Stimulated activated naive CD4-positive, alpha-beta T cell treated with Interleukin-2 at 50 U/mL for 16 hours (primary cell): ENCODE measurements at places on chromosomes 3 and 15.

- no peak for DNase-seq
Observed at GRCh38 chr15:41921167-41921566, 27.3 kb upstream of the SPTBN5 start.

DNA sequence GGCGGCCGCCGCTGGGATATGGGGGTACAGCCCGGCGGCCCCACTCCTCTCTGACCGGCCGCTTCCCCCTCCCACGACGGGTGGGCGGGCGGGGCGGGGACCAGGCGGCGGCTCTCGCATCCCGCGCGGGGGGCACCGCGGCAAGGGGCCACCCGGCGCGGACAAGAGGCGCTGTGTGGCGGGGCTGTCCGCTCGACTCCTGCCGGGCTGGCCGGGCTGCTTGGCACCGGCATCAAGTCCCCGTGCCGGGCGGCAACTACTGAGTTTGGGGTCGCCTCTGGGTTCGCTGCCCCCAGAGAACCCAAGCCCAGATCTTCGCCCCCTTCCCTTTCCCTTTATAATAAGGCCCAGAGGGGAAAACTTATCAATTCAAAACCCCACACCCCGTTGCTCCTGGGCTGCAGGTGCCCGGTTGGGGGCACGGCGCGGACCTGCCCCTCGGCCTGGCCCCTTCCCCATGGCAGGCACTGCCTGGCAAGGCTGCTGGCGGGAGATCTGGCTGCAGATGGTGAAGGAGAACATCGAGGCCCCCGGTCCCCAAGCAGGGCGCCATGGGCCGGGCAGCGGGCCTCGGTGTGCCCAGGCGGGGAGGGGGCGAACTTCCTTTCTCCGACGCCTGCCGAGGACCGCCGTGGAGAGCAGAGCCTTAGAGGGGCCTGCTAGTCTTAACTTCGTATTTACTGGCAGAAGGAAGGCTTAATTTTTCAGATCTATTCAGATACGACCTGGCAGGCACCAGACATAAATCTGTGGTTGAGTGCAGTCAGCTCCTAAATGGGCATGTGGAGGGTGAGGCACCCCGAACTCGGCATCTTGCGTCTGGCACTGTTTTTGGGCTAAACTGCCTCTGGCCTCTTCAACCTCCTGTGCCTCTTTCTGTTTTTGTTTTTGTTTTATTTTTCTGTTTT, 911 bp downstream of the APBA2 start:
- DNase-seq, result no peak

DNA sequence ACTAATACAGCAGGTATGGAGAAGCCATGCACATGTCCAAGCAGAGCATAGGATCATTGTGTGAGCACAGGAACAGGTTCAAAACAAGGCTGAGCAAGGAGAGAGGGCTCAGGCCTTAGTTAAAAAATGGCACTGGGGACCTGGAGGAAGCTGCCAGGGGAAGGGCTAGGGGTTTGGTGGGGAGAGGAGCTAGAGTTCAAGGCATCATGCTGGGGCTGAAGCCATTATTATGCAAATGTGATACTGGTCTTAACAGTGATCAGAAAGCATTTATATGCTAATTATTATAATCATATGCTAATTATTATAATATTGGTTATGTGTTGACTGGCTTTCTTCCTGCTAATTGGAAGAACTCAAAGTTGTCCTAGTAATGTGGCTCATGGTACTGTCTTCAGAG, 546.0 kb upstream of the CFAP20DC start:
- DNase-seq, result no peak

GRCh38 chr15:33370623-33371020, 59.9 kb downstream of the RYR3 start:
- DNase-seq, result no peak

- no peak for DNase-seq
Observed at GRCh38 chr3:194067949-194068362, 68.0 kb upstream of the HES1 start.

- peak; percentile 22 for DNase-seq
Observed at GRCh38 chr3:37243820-37244748, 69.7 kb upstream of the LRRFIP2 start.

DNA sequence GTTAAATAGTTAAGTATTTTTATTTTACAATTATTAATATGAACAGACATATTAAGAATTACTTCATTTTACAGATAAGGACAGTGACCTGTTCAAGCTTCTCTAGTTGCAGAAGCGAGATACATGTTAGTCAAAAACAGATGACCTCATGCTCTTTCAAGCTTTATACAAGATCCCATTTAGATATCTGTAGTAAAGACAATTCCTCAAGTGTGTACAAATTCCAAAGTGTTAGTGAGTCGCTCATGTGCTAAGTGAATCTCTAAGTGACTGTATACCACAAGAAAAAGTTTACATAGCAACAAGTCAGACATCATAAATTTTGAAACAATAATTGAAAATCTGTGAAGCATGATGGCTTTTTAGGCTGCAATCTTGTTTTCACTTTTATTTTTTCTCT, 293.8 kb downstream of the ROBO1 start:
- no peak for DNase-seq

- DNase-seq, result no peak
Observed at GRCh38 chr3:112982710-112983109, 7.8 kb upstream of the CD200R1 start.

DNA sequence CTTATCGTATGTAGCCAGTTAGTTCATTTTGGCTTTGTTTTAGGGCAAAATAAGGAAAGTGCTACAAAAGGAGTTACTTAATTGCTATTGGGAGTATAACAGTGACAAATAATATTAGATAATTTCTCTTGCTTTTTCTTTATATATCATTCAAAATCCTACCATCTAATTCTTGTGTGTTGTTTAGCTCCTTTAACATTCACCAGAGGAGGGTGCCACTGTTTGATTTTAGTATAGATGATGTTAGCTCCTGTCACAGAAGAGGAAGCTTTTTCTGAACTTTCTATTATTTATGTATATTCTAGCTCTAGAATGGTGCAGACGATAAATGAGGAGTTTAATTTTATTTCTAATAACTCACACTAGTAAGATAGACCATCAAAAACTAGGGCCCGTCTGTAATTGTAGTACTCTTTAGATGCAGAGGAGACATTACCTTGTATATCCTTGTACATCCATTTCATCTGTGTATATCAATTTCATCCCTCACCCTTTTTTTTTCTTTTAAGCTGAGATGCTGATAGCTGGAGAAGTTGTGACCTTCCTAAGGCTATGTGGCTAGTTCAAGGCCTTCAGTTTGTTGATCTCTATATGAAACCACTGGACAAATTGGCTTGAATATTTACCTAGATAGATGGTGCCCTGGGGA, 3.0 kb downstream of the PPM1L start:
- no peak for DNase-seq

- no peak for DNase-seq
Observed at GRCh38 chr15:64847016-64847415, 5.3 kb downstream of the PLEKHO2 start.

GRCh38 chr3:192915304-192915703, 2.4 kb downstream of the MB21D2 start:
- DNase-seq, result no peak

DNA sequence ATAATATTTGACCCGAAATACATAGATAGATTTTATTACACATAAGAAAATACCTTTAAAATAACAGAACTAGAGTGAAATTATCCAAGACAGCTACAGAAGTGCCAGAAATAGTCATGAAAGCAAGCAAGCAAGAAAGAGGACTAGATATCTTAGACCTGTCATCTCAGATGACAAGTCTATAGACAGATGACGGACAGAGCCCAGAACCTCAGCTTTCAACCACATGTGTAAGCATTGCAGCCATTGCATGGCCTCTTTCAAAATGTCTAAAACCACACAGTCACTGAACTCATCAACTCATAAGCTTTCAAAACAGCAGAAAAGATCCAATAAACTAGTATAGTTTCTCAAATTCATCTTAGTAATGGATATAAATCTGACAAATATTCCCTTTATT, 59.8 kb upstream of the FHIT start:
- no peak for DNase-seq

DNA sequence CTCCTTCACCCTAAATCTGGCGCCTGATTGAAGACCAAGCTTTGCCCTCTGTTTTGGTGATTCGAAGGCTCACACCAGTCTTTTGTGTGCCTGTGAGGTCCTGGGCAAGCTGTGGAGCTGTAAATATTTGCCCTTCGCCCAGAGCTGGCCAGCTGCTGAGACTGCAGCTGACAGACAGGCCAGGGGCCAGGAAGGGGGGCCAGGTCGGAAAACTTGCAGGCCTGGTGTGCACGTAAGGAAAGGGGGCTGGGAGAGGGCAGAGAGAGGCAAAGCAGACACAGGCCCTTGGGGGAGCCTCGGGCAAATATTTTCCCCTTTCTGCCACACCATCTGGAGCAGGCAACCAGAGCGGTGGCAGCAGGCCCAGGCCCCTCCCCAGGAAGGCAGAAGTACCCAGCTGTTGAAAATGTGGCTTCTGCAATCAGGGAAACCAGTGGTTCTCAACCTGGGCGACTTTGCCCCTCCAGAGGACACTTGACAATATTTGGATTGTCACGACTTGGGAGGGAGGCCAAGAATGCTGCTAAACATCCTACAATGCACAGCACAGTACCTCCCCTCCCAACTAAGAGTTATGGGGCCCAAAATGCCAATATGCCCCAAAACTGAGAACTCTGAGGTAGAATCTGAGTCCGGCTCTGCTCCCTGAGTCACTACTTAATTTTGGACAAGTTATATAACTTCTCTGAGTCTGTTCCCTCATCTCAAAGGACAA, 2.5 kb downstream of the PDZRN3 start:
- DNase-seq, result no peak

- DNase-seq, result no peak
Observed at GRCh38 chr3:169663951-169664820, 674 bp upstream of the MECOM start.

DNA sequence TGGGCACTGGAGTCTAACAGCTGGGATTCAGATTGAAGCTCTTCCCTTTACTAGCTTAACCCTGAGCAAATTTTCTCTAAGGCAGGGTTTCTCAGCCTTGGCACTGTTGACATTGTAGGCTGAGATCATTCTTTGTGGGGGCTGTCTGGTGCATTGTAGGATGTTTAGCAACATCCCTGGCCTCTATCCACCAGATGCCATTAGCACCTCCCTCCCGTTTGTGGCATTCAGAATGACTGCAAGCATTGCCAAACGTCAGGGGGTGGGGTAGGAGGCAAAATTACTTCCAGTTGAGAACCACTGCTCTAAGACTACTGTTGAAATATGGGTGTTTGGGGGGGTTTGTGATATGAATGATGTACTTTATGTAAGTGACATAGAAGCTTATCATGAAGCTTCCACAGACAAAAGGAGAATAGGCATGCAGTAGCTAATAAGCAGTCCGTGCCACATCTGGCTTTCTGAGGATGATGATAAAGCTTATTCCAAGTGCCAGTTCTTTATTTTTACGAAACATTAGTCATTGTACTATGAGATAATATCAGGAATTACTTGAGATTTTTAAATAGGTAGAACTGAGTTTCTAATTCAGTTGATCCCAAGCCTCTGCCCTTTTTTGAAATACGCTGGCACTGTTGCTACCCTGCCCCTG, 39.3 kb downstream of the NKIRAS1 start:
- no peak for DNase-seq

- no peak for DNase-seq
Observed at GRCh38 chr3:175121225-175121624, 262.1 kb downstream of the NAALADL2 start.

DNA sequence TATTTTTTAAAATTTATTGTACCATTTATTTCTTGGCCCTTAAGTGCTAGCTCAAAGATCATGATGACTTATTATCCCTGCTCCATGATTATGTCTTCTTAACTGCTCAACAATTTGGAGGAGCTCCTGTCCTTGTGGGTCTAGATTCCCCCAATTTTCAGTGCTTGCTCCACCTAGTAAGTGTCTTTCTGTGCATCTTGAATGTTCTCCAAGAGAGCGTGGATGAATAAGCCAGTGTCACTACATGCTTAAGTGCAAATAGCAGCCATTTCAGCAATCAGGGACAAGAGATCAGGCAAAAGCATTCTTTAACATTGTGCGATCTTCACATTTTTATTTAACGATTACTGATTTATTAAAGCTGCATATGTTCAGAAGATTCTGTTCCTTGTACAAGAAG, 99.4 kb downstream of the ALCAM start:
- no peak for DNase-seq

DNA sequence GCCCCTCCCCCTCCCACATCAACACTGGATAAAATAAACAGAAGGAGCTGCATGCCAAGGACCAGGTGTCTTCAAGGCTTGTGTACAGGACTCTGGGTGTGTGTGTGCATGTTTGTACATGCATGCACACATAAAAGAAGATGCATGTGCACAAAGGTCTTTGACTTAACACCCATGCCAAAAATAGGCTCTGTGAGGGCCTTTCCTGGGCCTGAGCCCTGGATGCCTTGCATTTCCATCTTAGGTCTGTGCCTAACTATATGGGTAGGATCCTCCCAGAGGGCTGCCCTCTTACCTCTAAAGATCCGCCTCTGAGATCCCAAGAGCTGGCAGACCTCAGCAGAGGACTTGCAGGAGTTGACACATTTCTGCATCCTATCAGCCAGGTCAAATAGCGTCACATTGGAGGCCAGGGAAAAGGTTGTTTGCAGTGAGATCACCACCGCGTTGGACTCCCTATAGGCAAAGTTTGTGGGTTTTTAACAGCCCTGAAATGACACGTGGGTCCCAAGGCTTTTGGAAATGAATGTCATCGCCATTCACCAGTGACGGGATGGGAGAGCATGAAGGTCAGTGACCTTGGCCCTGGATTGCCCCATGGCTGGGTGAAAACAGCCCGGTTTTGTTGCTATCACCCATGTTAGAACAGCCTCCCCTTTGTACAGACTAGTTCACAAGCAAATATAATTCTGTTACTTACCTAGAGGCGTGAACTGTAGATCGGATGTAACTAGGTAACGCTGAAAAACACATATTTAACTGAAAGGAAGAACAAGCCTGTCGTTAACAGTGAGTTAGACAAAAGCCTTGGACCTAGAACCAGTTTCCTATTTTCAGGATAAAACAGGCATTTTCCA, 54.0 kb downstream of the HEG1 start:
- DNase-seq, result no peak

DNA sequence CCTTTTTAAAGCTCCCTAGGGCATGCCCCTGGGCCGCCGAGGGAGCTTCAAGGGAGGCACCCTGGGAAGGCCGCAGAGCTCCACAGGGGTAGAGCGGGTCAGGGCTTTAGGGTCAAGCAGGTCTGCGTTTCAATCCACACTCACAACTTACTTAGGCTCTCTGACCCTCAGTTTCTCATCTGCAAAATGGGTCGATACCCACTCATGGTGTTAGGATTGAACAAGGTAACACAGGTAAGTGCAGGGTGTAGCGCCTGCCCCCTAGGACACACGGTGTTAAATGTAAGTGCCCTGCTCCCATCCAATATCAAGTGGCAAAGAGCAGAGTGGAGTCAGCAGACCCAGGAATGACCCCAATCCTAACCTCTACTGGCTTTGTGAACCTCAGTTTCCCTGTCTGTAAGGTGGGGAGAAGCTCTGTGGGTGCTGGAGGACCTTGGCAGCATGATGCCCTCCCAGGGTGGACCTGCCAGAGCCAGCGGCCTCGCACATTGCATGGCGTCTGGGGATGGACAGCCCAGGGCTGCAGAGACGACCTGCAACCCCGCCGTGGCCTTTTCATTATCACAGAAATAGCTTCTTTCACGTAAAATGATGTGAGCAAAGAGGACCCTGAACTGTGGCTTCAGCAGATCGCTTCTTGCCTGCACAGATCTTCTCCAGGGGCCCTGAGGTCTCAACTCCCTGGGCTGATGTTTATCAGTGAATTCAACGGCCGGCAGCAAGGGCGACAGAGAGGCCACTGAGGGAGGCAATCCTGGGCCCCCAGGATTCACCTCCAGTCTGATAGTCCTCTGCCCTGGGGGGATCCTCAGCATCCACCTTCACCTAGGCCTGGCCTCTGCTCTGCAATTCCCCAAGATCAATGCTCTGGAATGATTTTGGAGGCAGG, 138.5 kb downstream of the CHSY1 start:
- no peak for DNase-seq
